ENCODE measurements at places on chromosomes 11 and 22.

DNA sequence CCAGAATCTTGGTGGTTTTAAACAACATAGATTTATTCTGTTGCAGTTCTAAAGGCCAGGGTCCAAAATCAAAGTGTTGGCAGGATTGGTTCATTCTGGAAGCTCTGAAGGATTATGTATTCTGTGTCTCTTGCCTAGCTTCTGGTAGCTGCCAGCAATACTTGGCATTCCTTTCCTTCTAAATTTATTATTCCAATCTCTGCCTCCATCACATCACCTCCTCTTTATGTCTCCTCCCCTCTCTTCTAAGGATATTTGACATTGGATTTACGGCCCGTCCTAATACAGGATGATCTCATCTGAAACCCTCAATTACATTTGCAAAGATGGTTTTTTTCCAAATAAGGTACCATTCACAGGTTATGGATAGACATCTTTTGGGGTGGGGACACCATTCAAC, 186.5 kb downstream of the SBF2 start:
- DNase-seq = no peak

DNA sequence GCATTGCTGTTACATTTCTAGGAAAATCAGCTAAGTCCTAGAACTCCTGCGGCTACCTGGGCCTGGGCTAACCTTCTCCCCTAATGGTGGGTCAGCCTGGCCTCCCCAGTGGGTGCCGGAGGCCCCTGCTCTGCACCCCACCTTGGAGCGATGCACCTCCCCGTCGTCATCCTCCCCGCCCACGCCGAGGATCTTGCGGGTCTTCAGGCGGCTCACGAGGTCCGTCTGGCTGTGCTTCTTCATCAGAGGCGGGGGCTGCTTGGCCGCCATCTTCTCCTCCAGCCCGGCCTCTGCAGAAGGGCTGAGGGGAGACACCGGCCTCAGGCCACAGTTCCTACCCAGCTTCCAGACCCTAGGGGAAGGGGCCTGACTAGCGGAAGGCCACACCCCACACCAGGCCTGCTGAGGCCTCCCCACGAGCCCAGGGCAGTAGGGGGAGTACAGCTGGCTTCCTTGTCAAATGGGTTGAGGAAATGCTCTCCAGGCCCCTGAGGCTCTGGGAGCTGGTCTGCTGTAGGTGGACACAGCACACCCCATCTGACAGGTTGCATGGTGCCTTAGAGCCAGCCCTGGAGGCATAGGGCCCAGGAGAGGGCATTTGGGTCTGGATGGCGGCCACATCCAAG, 12.5 kb downstream of the TP53I11 start:
- no peak for DNase-seq

DNA sequence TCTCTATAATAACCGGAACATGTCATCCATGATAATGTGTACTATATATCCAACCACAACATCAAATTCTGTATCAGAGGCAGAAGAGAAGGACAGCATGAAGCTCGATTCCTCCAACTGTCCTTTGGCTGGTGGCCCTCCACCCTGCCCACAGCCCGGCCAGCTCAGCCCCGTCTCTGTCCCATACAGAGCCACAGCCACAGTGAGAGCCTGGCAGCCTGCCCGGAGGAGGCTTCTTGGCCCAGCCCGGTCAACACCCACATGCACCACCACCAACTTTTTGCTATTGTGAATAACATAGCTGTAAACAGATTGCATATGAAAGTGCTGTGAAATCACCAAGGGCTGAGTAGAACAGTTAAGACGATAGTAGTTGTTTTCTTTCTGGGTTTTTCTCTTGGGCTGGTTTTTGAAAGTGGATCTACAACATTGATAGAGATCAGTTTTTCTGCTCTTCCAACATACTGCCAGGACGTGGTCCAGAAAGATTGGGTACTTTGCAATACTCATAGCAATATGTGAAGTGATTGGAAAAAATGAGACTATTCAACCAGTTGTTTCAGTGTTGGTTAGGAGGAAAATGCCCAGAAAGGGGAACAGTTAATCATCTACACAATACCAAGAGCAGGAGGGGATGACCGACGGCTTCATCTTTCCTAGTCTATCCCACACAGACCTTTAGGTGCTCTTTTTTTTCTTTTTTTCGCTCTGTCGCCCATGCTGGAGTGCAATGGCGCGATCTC, 6.9 kb upstream of the TUBA8 start:
- no peak for DNase-seq

DNA sequence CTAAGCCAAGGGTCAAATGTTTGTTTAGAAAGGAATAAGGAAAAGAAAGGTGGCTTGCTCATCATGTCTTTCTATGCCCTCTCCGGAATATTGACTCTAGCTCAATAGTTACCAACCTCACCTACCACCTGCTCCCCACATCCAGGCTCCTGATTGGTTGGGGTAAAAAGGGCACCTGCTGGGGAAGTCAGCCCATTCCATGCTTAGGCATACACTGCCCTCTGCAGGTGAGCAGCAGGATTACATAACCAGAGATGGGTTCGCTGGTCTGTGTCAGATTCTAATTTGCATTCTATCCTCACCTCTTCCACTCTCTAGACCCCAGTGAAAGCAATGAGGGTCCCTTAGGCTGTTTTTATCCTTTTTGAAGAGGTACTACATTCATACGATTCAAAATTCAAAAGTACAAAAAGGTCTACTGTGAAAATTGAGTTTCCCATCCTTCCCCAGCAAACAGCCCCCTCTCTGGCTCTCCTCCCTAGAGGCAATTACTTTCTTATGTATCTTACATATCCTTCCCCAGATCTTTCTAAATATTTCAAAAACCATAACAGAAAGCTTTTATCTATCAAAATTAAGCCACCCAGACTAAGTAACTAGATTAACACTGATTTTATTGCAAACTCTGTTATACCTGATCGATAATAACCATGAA, 98.0 kb upstream of the ASPHD2 start:
- DNase-seq = peak; percentile 54

- DNase-seq = no peak
Observed at GRCh38 chr22:27827604-27828587, 26.3 kb upstream of the MN1 start.

DNA sequence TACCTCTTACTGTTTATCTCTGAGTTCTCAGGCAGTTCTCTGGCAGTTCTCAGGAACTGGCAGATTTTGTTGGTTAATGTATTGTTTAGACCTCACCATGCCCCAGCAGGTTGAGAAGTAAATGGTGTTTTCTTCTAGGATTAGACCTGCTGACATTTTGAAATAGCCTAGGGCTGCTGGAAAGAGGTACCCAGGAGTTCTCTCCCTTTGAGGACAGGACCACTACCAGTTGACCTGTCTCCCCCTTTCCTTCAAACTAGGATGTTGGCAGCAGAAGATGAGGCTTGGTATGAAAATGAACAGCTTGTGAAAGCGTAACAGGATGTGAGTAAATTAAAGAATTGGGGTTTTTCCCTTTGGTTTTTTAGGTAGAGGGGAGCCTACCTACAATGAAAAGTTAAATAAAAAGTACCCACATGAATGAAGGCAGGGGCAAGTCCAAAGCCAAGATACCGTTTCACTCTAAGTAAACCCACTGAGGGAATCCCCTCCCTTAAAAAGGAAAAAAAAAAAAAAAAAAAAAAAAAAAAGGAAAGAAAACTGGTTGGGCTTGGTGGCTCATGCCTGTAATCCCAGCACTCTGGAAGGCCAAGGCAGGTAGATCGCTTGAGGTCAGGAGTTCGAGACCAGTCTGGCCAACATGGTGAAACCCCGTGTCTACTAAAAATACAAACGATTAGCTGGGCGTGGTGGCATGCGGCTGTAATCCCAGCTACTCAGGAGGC, 96.2 kb downstream of the PDHX start:
- DNase-seq = no peak

DNA sequence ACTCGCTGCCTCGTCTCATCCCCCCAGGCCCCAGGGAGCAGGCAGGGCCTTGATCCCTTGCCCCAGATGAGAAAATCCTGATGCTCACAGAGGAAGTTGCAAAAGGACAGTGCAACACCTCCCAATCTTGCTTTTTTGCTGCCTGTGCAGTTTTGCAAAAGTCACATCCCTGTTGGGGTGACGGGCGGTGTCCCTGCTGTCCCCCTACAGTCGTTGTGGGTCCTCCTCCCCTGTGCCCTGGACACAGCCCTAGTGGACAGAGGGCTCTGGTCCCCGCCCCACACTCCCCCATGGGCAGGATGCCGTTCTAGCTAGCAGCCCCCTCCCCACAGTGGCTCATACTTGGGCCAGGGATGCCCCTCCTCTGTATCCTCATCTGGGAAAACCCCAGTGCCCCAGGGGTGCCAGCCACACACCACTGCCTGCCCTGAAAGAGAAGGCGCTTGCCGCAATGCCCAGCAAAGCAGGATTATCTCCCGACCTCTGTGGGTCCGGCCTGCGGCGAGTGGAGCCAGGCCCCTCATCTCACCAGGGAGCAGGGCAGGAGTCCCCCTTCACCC, 18.4 kb upstream of the CTSD start:
- no peak for DNase-seq

GRCh38 chr22:29300807-29301601, 5.4 kb upstream of the GAS2L1 start:
- no peak for DNase-seq

- DNase-seq = peak; percentile 6
Observed at GRCh38 chr11:120576606-120577005, 65.1 kb downstream of the GRIK4 start.

GRCh38 chr11:66686100-66686785, 8.6 kb upstream of the RBM4B start:
- no peak for DNase-seq

DNA sequence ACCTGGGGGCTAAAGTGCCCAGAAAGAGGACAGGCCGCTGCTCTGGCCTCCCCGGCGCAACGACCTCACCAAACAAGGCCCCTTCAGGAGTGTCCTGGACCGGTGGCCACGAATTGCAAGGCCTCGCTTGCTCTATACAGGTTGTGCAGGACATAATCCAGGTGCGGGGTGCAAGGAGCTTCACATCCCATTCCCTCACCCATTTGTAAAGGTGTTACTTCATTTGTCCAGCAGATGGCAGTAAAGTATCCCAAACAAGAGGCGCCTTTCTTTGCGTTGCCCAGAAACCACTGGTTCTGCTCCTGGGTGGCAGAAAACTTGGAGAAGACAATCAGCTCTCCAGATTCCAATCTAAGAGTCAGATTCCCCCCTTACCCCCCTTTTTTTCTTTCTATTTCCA, 35.9 kb upstream of the PRDM11 start:
- no peak for DNase-seq

- peak; percentile 58 for DNase-seq
Observed at GRCh38 chr11:47593934-47594855, at the start of gene C1QTNF4. TSS of gene C1QTNF4 (minus strand) at chr11:47594411. CDS start at chr11:47590810, 3,601 bp downstream.

DNA sequence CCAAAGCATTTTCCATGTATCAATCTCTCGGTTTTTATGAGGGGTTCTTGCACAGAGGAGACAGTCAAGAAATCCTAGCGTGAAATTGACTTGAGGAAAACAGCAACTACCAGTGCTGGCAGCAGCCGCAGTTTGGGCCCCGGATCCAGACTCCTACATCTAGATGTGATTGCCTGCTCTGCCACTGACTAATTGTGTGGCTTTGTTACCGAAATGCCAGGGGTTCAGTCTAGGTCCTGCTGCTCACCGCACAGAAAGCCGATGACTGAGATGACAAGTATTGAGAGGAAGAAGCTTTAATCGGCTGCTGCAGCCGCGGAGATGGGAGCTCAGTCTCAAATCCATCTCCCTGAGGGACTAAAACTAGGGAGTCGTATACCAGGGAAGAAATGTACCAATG, 8.2 kb upstream of the GLB1L3 start:
- no peak for DNase-seq

DNA sequence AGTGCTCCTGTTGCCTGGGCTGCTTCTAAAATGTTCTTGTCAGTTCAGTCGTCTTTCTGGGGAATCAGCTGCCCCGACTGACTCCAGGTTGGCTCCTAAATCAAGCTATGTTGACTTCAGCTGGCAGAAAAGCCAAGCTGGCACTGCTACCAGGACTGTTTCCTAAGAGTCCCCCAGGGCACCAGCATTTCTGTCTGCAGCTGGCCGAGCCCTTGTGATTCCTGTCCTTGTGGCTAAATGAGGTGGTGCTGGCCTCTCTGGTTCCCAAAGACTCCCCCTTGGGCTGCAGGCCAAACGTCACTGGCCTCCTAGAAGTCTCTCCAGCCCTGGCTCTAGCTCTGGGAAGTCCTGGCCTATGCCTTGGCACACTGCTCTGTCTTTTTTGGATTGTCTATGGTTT, 31.1 kb downstream of the GRAMD1B start:
- no peak for DNase-seq

DNA sequence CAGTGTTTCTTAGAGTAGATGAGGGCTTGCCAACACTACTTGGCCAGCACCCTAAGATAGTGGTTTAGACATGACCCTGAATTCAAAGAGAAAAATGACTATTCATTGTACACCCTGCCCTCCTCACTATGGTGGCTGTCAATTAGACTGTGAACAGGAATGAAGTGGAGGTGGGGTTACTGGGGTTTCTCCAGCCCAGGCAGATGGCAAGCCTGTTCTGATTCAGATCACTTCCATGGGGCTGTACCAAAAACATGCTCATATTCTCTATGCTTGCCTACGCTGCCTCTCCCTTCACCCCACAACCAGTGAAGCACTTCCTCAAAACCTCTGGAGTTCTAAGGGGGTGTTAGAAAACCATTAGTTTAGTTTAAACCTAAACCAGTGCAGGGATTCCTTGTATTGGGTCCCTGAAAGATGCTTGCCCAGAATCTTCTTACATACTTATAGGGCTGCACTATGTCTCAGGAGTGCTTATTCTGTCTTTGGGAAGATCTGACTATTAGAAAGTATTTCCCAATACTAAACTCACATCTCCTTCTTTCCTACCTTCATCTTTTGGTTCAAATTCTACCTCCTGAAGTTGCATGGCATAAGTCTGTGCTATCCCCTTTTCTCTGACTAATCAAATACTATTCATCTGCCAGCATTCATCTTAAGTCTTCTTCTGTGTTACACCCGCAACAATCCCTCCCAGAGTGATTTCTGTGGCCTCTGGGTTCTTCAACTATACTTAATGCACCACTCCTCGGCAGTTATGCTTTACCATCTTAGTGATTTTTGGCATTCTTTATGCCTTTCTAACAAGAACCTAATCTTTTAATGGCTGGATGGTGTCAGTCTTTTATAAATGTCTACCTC, 71.8 kb downstream of the ATG16L2 start:
- DNase-seq = no peak

DNA sequence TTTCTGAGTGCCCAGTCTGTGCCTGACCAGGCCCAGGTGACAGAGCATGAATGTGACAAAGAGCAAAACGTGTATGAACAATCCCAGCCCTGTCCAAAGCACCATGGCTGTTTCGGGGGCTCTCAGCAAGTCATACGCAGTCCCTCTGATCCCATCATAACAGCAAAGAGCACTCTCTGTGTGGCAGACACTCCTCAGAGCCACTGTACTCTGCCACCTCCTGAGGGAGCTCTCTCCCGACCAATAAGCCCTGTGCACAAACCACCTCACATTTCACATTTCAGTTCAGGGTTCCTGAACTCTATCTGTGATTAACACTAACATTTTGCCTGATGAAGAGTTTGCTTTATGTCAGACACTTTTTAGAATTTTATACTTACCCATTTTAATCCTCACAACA, 6.6 kb downstream of the DGCR2 start:
- no peak for DNase-seq

- no peak for DNase-seq
Observed at GRCh38 chr11:10990637-10991193, 132.9 kb upstream of the ZBED5 start.

Measured in dorsolateral prefrontal cortex (tissue), 122 donors.